SK-N-MC (cell line): ENCODE measurements at places on chromosomes 4 and X.

DNA sequence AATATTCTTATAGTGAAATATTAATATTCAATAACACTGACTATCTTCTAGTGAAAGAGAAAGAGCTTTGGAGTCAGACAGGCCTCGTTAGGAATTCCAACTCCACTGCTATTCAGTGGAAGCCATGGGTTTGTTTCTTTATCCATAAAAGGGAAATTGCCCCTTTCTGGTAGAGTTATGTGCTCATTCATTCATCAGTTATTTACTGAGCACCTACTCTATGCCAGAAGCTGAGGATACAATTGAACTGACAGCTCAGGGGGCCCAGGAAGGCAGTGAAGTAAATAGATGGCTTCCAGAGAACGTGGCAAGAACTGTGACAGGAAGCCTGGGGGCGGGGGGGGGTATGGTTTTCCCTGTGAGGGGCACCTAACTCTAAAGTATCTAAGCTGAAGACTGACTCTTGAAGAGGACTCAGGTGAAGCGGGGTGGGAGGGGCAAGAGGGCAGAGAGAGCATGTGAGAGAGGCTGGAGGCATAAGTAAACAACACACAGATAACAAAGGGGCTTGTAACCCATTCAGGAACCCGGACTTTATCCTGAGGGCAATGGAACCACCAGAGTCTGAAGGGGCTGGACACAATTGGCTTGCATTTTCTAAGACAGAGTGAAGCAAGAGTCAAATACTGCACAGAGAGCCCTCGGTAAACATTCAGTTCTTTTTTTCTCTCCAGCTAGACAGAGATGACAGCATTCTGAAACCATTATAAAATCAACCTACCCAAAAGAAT is 20.3 kb downstream of the ANXA5 start:
- DNase-seq, result no peak

- DNase-seq, result no peak
Measured at GRCh38 chr4:104365618-104366017, 129.1 kb downstream of the CXXC4 start.

DNA sequence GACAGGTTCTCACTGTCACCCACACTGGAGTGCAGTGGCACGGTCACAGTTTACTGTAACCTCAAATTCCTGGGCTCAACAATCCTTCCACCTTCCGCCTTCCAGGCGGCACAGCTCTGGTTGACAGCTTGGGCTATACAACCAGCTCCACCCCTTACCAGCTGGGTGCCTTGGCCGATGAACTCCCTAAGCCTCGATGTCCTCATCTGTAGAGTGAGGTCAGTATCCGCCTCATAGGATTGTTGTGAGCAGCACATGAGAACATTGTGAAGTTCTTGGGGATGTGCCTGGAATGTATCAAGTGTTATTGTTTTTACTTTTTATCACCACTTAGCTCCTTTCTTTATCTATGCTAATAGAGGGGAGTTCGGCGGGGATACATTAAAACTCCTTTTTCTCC is 23.3 kb downstream of the UCHL1 start:
- DNase-seq, result no peak

DNA sequence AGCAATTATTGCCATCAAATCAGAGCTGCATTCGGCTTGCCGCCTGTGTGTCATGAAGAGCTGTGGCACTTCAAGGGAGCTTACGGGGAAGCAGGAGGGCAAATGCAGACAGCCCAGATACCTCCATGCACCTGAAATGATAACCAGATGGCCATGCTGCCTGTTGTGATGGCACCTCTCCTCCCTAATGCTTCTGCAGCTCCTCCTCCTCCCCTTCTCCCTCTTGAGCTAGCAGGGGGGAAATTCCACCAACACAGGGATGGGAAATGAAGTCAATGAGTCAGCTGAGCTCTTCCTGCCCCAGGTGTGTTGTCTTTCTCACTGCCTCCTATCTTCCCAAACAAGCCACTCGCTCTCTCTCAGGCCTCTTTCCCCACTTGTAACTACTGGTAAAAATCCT is 565.0 kb downstream of the BCOR start:
- DNase-seq, result no peak

GRCh38 chr4:48027653-48028052 is 11.1 kb downstream of the NIPAL1 start:
- DNase-seq, result no peak

DNA sequence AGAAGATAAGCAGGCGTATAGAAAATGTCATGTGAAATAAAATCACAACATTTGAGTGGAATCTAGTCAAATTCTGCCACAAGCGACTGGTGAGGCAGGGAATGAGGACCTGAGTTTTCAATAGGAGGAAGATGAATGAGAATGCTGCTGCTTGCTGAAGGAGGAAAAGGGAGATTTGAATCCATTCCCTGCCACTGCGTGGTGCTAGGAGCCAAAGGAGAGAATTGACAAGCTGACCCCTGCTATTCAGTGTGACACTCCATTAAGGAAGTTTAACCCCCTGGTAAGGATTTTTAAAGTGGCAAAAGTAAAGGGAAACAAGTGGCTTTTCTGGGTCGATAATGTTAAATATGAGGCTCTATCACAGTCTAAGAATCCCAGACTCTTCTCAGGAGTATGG is 314.0 kb downstream of the NAF1 start:
- no peak for DNase-seq

- DNase-seq, result no peak
Measured at GRCh38 chr4:116515959-116516358, 569.4 kb downstream of the TRAM1L1 start.

GRCh38 chr4:143531380-143531779 is 17.9 kb downstream of the SMARCA5 start:
- no peak for DNase-seq

DNA sequence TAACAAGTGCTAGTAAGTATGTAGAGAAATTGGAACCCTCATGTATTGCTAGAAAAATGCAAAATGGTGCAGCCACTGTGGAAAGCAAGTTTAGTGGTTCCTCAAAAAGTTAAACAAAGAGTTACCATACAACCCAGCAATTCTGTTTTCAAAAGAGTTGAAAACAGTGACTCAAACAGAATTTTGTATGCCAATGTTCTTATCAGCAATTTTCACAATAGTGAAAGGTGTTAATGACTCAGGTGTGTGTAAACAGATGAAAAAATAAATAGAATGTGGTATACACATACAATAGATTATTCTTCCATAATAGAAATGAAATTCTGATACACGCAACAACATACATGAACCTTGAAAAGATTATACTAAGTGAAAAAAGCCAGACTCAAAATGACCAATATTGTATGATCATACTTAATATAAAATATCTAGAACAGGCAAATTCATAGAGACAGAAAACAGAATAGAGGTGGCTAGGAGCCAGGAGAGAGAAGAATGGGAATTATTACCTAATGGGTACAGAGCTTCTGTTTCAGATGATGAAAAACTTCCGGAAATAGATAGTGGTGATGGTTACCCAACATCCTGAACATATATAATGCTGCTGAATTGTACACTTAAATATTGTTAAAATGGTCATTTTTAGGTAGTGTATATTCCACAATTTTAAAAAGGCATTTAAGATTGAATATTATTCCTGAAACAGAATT is 51.6 kb downstream of the WDFY3 start:
- DNase-seq, result no peak

GRCh38 chr4:151888367-151888866 is 127.6 kb upstream of the GATB start:
- no peak for DNase-seq

DNA sequence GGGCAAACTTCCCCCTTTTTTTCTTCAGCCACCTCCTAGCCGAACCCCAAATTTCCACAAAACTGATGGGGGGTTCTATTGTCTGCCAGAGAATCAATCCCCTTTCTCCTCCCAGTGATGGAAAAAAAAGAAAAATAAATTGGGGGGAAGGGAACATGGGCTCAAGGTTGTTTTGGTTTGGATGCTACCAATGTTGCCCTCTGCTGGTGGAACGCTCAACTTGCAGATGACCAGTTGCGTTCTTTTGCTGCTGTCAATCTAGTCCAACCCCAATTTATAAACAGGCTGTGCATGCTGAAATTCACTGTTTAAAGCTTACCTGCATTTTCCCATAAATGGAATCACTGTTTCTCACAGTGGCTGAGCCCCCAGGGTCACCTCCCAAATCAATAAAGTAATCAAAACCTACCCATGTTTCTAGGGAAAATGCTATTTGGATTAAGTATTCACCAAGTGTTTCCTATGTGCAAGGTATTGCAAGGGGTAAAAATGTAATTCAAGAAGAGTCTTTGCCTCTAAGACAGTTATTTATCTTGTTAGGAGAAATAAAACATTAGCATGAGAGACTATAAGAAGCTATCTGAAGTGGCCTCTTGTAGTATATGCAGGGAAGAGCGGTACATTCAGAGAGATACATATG is 116.7 kb upstream of the TMEM164 start:
- DNase-seq, result no peak

GRCh38 chrX:155022585-155022984 is at the start of gene F8:
Gene F8 (minus strand): TSS chrX:155022723. CDS start chrX:155022552, 171 bp downstream.
- no peak for DNase-seq

DNA sequence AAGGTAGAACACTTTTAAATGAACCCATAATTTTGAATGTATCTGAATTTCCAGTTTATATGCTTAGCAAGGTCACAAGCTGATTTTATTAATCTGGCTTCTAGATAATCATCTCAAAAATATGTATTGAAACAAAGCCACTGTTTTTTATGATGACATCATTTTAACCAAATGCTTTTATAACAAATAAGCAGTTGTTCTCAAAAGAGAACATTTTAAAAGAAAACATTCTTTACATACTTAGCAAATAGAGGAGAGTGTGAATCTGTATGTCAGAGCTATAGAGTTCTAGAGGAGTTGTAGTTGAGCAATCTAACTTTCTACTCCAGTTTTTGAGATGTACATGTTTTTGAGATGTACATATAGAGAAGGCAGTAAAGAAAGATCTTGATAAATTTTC is 42.5 kb downstream of the LAMP2 start:
- no peak for DNase-seq

DNA sequence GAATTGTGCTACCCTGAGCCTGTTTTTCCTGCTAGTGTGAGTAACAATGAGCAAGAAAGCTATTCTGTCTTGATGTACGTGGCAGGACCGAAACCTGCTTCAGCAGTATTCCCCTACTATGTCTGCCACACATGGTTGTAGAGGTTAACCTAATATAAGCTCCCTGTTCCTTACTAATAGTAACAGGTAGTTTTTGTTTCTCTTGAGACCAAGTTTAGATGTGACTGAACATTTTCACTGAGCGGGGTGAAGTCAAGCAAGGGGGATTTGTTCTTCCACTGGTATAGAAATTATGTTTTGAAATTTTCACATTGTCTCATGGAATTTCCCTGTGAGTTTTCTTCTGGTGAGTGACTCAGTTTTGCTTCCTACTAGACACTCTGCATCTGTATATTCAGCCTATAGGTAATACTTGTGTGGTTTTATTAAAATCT is 37.3 kb downstream of the RRAGB start:
- DNase-seq, result no peak

DNA sequence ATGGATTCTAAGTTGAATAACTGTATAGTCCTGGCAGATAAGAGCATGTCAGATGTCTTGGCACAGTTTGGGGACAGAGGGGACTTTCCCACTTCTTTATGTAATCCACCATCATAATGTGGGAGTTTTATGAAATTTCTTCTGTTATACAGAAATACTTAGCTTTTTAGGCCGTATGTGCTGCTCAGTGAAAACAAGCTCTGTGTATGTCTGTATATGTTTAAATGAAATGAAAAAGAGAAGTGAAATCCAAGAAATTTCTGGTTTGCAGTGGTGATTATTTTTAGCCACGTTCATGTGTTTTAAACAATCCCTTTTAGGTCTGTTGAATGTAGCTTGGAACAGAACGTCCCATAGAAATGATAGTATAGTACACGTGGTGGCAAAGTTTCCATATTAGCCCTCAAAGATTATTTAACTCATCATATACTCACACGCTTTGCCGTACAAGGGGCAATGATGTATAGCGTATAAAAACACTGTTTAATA is 41.0 kb downstream of the GAB1 start:
- DNase-seq, result no peak

- DNase-seq, result no peak
Measured at GRCh38 chr4:176002007-176002613, 63.5 kb upstream of the WDR17 start.

DNA sequence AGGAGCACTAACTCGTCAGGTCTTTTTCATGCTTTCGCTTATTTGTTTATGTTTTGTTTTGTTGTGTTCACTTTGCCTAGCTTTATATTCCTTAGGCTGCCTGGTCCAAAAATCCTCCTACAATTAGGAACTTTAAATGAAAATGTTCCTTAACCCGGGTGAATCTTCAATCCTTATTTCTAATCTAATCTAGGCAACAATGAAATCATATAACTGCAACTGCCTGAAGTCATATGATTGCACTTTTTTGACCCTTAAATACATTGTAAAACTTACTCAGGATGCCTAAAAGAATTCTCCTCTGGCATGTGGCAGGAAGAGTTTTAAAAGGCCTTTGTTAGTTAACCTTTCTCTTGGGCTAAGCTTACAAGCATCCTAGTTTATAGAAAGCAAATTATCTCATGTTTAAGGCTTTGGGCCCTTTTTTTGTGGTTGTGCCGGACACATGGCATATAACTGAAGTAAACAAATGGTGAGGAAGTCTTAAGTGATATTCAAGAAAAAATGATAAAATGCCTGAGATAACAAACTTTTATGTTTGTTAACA is 279.4 kb downstream of the FAT4 start:
- no peak for DNase-seq

DNA sequence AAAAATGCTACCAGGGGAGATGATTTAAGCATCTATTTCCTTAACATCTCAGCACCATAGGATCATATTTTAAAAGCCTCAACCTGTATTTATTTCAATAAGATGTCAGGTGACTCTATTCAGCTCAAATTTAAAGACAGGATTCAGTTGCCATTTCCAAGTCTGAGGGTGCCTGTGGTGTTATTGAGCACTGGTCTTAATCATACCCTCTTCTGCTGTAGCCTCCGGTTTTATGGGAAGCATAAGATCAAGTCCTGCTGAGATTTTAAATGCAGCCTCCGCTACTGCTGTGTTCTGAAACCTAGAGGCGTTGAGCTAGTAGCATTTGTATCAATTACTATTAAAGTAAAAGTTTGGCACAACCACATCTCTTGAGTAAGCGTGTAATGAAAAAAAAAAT is 185.7 kb upstream of the NWD2 start:
- DNase-seq, result no peak

DNA sequence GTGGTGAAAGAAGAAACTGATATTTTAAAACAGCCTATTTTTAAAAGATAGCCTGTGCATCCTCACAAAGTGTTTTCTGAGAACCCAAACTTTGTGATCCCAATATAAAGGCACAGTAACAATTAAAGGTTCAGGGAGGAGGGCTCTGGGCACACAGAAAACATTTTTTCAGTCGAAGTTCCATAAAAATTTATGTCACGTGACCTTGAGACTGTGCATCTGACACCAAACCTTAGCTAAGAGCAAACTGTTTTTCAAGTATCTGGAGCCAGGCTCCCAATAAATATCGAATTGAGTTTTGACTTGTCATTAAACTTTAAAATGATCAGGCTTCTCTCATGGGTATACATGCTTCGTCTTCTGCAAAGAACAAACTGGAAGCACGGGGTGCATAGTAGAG is 177.9 kb downstream of the BEND2 start:
- DNase-seq, result no peak

- no peak for DNase-seq
Measured at GRCh38 chr4:155763551-155763950, 4.7 kb downstream of the GUCY1B1 start.

- DNase-seq, result no peak
Measured at GRCh38 chrX:130108647-130109428, 1.5 kb downstream of the ELF4 start.
